T-helper 2 cell (primary cell): ENCODE measurements at places on chromosomes 6 and 20.

GRCh38 chr6:39228111-39228971 lies 934 bp downstream of the KCNK5 start:
- no peak for DNase-seq

GRCh38 chr6:44548319-44548718 lies 160.8 kb downstream of the CDC5L start:
- no peak for DNase-seq

- DNase-seq, result no peak
Measured at GRCh38 chr6:170113141-170113540, 177.7 kb downstream of the DLL1 start.

GRCh38 chr6:133317704-133318103 lies 76.5 kb downstream of the EYA4 start:
- DNase-seq, result no peak

DNA sequence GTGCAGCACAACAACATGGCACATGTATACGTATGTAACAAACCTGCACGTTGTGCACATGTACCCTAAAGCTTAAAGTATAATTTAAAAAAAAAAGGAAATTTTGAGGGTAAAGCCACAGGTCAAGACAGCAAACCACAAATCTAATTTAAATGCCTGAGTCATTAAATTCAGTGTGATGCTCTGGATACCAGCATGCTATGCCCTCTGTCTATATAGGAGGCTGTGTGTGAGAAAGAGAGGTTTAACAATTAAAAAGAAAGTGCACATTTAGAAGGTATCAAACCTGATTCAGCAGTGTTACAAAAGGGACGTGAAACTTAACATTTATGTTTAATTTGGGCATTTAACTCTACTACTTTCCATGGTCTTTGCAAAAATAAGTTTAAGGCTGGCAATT lies 276.3 kb downstream of the ADGRB3 start:
- no peak for DNase-seq

DNA sequence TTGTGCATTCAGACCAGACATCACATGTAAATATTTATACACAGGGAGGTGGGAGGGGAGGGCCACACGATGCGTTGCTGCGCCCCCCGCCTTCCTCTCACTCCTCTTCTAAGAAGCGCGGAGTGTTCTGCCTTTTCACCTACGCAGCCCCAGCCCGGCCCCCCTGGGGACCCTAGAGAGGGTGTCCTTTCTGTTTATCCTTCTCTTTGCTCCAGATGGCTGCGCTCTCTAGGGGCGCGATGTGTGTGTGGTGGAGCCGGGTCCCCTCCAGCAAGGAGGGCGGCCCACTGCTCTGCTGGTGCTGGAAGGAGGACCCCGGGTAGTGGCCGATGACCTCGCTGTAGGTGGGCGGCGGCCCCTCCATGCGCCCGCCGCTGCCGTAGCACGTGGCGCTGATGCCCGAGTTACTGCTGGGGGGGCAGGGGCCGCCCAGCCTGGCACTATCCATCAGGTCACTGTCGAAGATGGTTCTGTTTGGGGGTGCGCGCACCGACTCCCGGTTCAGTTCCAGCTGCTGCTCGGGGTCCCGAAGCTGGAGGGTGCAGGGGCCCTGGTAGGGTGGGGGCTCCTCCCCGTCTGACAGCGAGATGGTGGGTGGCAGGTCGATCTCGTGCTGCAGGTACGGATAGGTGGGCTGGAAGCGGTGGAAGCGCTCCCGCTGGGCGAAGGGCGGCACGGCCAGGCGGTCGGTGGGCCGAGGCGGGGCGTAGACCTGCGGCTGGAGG lies 31.8 kb upstream of the ZBP1 start:
- no peak for DNase-seq

DNA sequence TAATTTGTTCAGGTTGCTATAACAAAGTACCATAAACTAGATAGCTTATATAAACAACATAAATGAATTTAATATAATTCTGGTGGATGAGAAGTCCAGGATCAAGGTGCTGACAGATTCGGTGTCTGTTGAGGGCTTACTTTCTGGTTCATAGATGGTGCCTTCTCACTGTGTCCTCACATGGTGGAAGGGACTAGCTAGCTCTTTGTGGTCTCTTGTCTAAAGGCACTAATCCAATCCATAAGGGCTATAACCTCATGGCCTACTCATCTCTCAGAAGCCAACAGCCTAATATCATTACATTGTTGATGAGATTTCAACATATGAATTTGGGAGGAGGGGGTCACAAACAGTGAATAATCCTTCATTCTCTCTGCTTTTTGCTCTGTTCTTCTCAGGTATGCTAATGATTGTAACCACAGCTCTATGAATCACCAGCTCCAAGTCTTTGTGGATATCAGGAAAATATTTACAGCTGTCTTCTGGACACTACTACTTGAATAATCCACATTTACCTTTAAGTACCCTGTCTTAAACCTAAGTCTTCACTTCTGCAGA lies 122.3 kb downstream of the NKAIN2 start:
- DNase-seq, result no peak

DNA sequence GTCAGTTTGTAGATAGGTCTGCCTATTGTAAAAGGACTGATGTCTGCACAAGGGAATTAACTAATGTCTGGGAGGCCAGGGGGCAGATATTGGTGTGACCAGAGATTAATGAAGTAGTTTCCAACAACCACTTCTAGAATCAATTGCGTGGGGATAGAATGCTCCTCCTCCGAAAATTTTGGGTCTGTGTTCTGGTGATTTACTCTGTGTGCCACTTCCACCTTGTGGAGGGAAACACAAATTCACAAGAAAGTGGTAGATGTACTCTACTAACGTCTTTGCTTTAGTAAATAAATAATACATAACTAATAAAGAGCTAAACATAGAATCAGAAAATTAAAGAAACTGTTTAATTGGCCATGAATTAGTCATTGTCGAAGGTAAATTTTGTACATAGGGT lies 25.5 kb downstream of the TMEM14A start:
- no peak for DNase-seq

- DNase-seq, result no peak
Measured at GRCh38 chr6:39073471-39074355, 25.1 kb downstream of the GLP1R start.

- no peak for DNase-seq
Measured at GRCh38 chr20:50405235-50405914, 104.8 kb upstream of the PTPN1 start.

GRCh38 chr6:44229376-44230033 lies 6.1 kb downstream of the SLC29A1 start:
- DNase-seq, result no peak

DNA sequence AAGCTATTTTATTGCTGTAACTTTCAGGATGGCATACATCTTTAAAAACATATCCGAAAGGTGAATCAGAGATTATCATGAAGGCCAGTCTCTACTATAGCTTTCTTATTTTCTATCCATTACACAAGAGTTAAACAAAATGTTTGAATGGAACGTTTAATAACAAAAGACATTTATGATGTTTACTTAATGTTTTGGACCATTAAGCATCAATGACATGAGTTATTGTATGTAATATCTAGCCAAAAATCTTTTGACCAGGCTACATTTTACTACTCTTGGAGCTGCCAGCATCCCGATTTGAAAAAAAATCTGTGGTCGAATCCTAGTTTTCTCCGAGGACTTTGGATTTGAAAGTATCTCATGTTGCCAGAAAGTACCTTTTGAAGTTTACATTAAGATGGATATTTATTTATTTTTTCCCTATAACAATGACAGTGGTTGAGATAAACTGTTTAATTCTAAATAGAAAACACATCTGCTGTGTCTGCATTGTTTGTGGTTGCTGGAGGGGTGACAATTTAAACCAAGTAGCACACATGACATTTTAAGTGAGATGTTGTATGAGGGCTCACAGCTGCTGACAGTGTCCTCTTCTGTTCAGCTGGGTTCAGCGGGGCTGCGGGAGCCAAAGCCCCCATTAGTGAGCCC lies 293.7 kb upstream of the TCF21 start:
- no peak for DNase-seq

DNA sequence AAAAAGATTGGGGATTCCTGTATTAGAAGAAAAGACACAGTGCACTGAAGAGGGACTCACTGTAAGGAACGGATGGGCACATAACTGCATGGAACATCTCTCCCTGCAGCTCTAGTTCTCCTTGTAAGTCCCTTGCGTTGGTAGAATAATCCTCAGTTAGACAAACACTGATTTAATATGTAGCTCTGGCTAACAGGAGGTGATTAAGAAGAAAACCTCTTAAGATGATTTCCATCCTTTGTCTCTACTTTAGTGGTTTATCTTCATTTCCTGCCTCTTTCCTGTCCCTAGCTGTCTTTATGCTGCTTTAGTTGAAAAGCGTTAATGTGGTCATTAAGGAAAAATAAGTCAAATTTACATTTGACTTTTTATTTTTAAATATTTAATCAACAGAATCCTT lies 86.6 kb downstream of the SLC16A10 start:
- DNase-seq, result no peak

DNA sequence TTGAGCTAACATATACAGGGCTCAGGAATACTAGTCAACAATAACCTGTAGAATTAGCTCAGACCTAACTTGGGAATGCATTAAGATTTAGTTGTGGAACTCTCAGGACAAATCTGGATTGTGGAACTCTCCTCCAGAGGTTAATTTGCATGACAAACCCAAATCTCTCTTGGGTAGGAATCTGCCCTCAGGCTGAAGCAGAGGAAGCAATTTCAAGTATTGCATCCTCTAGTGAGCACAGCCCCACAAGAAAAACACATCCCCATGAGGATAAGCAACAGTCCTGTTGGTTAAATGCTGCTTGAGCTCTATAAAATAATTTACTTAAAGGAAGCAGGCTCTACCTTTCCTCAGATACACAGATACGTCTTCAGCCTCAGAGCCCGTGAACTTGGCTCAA lies 170.9 kb upstream of the STXBP5 start:
- no peak for DNase-seq

DNA sequence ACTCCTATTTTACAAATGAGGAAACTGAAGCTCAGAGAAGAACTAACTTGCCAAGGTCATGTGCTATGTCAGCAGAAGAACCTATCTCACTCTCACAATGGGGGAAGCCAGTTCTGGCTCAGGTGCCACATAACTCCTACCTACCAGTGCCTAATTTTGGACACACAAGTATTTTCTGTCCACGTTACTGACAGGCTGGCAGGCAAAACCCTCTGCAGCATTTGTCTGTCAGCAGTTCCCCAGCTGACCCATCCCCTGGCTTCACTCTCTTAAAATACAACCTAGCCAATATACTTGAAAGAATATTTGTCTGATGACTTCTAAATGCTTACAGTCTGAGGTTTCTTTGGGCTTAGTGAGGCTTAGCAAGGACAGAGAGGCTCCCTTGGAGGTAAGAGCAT lies 15.5 kb downstream of the GSS start:
- DNase-seq, result no peak

- no peak for DNase-seq
Measured at GRCh38 chr6:36345681-36346466, 9.2 kb upstream of the BNIP5 start.
